K562 (cell line): ENCODE measurements at places on chromosomes 7 and 10.
A peak's percentile ranks its signal among the peaks of the same experiment; 100 is the strongest.

- DNase-seq, result no peak
Observed at GRCh38 chr7:43792471-43793150, 34.1 kb downstream of the BLVRA start.

GRCh38 chr10:70106958-70107791 is 25.4 kb downstream of the AIFM2 start:
- peak; percentile 69 for DNase-seq

- DNase-seq, result peak; percentile 39
Observed at GRCh38 chr10:97685395-97685958, 1.6 kb downstream of the AVPI1 start.

DNA sequence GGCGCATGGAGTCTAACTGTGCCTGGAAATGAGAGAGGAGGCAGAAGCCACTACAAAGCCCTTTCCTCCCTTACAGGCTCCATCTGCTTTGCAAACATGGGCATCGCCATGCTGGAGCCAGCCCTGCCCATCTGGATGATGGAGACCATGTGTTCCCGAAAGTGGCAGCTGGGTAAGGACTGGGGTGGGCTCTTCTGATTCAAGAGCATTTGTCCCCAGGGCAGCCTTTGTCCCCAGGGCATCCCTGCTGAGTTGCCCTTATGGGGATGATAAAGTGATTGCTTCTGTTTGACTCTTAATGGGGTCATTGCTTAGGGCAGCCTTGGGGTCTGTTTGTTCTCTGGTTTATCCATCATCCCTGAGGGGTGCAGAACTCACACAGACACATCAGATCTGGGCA is 16.8 kb downstream of the SLC18A2 start:
- no peak for DNase-seq

- no peak for DNase-seq
Observed at GRCh38 chr10:52533986-52534385, 219.9 kb downstream of the DKK1 start.

GRCh38 chr7:11648980-11649379 is 183.0 kb downstream of the THSD7A start:
- DNase-seq, result no peak

DNA sequence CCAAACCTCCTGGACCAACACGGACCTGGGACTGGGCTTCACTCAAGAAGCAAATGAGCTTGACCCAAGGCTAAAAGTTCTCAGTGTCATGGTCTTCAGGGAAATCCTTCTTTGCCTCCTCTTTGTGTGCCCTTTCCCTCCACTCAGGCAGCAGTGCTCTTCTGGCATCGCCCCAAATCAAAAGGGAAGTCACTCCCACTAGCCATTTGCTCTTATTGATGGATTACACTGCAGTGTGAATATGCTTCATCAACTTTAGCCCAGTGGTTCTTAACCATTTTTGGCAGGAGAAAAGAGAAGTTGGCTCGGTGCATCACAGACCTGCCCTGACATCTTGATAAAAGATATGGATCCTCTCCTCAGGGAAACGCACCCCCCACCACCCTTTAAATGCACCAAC is 19.2 kb upstream of the IKZF1 start:
- DNase-seq, result no peak

DNA sequence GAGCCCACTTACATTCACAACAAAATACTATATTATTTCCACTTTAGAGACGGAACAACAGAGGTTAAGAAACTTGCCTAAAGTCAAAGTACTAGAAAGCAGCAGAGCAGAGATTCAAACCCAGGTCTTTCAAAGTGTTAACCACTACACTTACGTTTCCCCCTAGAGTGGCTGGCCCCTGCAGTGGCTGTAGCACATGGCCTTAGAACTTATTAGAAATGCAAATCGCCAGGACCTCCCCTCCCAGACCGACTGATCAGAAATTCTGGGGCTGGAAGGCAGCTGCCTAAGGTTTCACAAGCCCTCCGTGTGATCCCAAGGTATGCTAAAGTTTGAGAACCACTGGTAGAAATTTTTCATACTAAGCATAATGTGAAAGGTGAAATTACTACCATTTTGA is 8.1 kb downstream of the MPP7 start:
- no peak for DNase-seq

- no peak for DNase-seq
Observed at GRCh38 chr7:25481891-25482290, 253.6 kb upstream of the NPVF start.

DNA sequence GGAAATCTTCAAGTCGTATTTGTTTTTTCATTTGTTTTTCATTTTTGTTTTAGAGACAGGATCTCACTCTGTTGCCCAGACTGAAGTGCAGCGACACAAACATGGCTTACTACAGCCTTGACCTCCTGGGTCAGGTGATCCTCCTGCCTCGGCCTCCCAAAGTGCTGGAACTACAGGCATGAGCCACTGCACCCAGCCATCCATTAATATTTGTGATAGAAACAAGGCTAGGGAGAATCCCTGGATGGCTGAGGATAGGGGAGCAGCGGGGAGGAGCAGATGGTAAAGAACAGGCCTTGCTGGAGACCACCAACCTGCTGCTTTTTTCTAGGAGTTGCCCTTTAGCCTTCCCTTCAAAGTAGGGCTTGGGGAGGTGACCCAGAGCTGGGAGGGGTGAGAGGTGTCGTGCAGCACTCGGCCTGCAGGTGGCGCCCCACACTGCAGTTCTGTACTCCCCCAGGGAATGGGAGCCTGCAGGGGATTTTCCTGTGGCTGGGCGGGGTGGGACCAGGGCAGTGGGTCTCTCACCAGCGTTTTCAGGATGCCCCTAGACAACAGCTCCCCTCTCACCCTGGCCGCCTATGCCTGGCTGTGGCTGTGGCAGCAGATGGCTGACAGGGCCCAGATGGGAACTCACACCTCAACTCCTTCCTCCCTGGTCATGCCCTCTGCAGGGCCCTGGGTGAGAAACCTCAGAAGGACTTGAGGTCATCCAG is 12.6 kb upstream of the CDH23 start:
- peak; percentile 86 for DNase-seq

DNA sequence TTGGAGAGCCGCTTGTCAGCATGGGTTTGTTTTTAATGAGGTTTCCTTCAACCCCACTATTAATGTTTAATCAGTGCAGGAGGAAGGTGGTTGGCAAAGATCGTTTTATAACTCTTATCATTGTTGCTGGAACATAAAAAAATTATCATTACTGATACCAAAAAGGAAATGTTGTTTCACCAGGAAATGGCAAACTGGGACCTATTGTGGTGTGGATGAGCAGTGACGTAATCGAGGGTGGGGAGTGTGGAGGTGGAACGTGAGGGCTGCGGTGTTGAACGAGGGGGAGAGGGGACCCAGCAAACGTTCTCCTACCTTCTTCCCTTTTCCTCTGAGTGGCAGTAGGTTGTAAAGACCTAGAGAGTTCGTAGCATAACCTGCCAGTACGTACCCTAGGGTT is 71.9 kb upstream of the TOMM7 start:
- DNase-seq, result no peak

DNA sequence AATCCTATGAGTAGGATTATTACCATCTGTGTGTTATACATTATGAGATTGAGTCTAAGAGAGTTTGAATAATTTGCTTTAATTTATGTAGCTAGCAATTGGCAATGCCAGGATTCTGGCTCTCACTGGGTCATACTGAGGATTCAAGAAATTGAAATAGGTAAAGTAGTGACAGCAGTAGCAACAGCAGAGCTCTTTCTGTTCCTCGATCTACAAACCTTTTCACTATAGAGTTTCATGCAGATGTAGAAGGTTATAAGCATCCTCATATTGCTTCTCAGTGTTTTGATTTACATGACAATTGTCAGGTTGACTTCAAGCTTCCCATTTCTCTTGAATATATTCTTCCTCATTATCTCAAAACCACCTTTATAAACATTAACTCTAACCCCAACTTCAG is 294.1 kb upstream of the CSTF2T start:
- no peak for DNase-seq

- DNase-seq, result peak; percentile 16
Observed at GRCh38 chr7:23654508-23654907, 25.5 kb upstream of the FAM221A start.

GRCh38 chr7:19110026-19110730 is 7.3 kb downstream of the TWIST1 start:
- DNase-seq, result no peak

- no peak for DNase-seq
Observed at GRCh38 chr7:26508481-26508880, 216.8 kb downstream of the SNX10 start.
